ENCODE measurements at places on chromosomes 12 and 14.

DNA sequence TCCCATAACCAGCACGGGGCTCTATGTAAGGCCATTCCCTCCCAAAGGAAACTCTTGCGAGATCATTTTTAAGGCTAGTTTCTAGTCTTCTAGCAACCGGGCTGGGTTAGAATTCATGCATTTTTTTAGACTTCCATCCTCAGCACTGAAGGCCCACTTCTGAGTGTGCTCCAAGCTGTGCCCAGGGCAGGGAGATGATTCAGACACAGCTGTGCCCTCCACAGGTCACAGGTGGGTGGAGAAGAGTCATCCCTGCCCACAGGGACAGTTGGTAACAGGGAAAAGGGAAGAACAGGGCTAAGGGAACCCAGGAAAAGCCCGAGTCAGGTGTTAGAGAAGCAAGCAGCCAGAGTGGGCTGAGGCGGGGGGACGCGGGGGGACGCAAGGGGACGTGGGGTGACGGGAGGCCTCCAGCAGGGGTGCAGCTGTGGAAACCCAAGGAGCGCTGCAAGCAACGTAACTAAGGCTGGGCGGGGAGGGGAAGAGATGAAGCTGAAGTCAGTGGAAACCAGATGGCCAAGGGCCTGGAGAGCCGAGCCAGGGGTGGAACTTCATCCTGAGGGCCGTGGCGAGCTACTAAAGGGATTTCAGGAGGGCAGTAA lies 27.2 kb upstream of the PPP2R5C start:
- H3K4me3 ChIP-seq, result no peak overlapping the region
- H3K4me1 ChIP-seq, result peaks cover 10% of the 10 kb centered on the region
- H3K27me3 ChIP-seq, result no peaks in the 10 kb centered on the region
- peak; percentile 17 for DNase-seq
- no peaks in the 10 kb centered on the region for H3K36me3 ChIP-seq
- H3K27ac ChIP-seq, result no peak overlapping the region

DNA sequence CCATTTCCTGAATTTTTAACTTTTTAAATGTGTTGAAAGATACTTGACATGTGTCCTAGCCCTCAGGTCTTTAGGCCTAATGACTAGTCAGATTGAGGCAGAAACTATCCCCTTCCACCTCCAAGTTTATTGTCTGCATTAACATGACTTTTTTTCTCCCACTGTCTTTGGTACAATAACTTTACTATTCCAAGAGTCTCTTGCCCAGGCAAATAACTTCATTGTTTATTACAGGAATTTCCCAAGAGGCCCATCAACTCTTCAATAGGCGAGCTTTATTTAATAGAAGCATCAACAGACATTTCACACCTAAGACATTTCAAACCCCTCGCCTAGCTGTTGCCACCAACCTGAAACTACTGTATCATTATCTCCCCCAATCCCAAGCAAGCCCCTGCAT lies 10.7 kb downstream of the NFKBIA start:
- H3K27me3 ChIP-seq, result no peaks in the 10 kb centered on the region
- DNase-seq, result no peak
- no peak overlapping the region for H3K27ac ChIP-seq

GRCh38 chr14:44403193-44403592 lies 103.9 kb downstream of the FSCB start:
- H3K4me1 ChIP-seq, result no peaks in the 10 kb centered on the region
- H3K27me3 ChIP-seq, result no peaks in the 10 kb centered on the region
- no peaks in the 10 kb centered on the region for H3K36me3 ChIP-seq

- no peaks in the 10 kb centered on the region for H3K27me3 ChIP-seq
- H3K36me3 ChIP-seq, result no peaks in the 10 kb centered on the region
- no peak overlapping the region for H3K4me3 ChIP-seq
- no peak for DNase-seq
Measured at GRCh38 chr12:88509347-88509746, 70.9 kb downstream of the KITLG start.

DNA sequence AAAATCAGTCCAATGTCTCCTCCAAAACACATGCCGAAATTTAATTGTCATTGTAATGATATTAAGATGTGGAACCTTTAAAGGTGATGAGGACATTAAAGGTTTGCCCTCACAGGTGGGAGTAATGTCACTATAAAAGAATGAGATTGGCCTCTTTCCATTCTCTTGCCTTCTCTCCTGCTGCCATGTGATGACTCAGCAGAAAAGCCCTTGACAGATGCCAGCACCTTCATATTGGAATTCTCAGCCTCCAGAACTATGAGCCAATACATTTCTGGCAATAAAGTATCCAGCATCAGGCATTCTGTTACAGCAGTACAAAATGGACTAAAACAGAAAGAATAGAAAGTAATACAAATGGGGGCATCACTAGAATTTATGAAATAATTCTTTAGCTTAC lies 609.7 kb downstream of the SLC16A7 start:
- H3K27ac ChIP-seq, result no peak overlapping the region
- DNase-seq, result no peak
- no peaks in the 10 kb centered on the region for H3K36me3 ChIP-seq
- no peaks in the 10 kb centered on the region for H3K27me3 ChIP-seq

- DNase-seq, result no peak
- H3K27ac ChIP-seq, result no peak overlapping the region
Measured at GRCh38 chr12:110694330-110694901, 5.5 kb upstream of the HVCN1 start.

GRCh38 chr12:120225852-120226640 lies 25.1 kb upstream of the RPLP0 start:
- H3K27ac ChIP-seq, result peak overlapping the region; percentile 86
- H3K4me1 ChIP-seq, result peaks cover 43% of the 10 kb centered on the region
- peak overlapping the region; percentile 46 for H3K4me3 ChIP-seq
- peaks cover 16% of the 10 kb centered on the region for H3K36me3 ChIP-seq
- H3K27me3 ChIP-seq, result no peaks in the 10 kb centered on the region

DNA sequence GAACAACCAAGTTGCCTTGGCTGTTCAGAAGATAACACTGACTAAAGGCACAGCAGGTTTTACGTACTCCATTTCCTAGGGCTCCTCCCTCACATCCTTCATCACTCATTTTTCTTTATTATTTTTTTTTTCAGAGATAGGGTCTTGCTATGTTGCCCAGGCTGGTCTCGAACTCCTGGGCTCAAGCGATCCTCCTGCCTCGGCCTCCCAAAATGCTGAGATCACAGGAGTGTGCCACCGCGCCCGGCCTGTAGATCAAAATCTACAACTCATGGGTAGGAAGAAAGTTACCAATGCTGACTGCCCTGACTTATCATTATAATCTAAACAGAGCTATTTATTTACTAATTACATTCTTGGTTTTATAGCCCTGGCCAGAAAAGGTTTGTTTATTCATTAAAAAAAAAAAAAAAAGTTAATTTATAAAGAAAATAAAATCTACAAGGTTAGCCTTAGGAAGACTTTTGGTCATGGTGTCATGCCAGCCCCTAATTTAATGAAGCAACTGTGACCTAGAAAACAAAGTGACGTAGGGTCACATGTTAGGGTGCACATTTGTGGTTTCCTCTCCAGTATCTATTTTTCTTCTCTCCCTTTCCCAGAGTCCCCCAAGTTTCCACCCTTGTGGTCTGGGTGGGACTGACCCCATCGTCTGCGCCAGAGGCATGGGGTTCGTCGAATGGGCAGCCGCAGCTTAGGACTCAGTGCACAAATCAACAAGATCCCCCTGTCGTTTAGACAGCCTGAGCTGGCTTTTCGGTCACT lies 19.0 kb upstream of the FOXN3 start:
- H3K27me3 ChIP-seq, result no peaks in the 10 kb centered on the region
- no peak overlapping the region for H3K27ac ChIP-seq
- no peak overlapping the region for H3K4me3 ChIP-seq
- no peak for DNase-seq
- no peaks in the 10 kb centered on the region for H3K4me1 ChIP-seq

- H3K27ac ChIP-seq, result no peak overlapping the region
- H3K27me3 ChIP-seq, result no peaks in the 10 kb centered on the region
- H3K36me3 ChIP-seq, result no peaks in the 10 kb centered on the region
- H3K4me1 ChIP-seq, result no peaks in the 10 kb centered on the region
Measured at GRCh38 chr12:88577537-88577936, 2.7 kb downstream of the KITLG start.

- no peak overlapping the region for H3K27ac ChIP-seq
- H3K27me3 ChIP-seq, result no peaks in the 10 kb centered on the region
- no peaks in the 10 kb centered on the region for H3K36me3 ChIP-seq
- DNase-seq, result no peak
- H3K4me1 ChIP-seq, result no peaks in the 10 kb centered on the region
Measured at GRCh38 chr12:46261646-46262045, 7.2 kb downstream of the SLC38A1 start.

GRCh38 chr14:41022932-41023331 lies 583.7 kb upstream of the LRFN5 start:
- H3K27me3 ChIP-seq, result no peaks in the 10 kb centered on the region
- H3K36me3 ChIP-seq, result no peaks in the 10 kb centered on the region
- H3K27ac ChIP-seq, result no peak overlapping the region

GRCh38 chr14:74645244-74645643 lies 33.2 kb upstream of the LTBP2 start:
- H3K36me3 ChIP-seq, result no peaks in the 10 kb centered on the region
- DNase-seq, result no peak
- no peaks in the 10 kb centered on the region for H3K4me1 ChIP-seq
- H3K27ac ChIP-seq, result no peak overlapping the region

GRCh38 chr14:69687606-69688298 lies 76.4 kb downstream of the SUSD6 start:
- H3K27me3 ChIP-seq, result no peaks in the 10 kb centered on the region
- no peak overlapping the region for H3K4me3 ChIP-seq
- no peak overlapping the region for H3K27ac ChIP-seq
- H3K4me1 ChIP-seq, result peaks cover 5% of the 10 kb centered on the region
- H3K36me3 ChIP-seq, result no peaks in the 10 kb centered on the region
